Activated T-helper 1 cell treated with anti-CD3 and anti-CD28 coated beads, Interleukin-2, amount 50 U/mL, for 16 hours (primary cell): ENCODE measurements at places on chromosomes 13 and 19.

GRCh38 chr13:25945596-25945995 lies 106.2 kb downstream of the SHISA2 start:
- no peak for DNase-seq

DNA sequence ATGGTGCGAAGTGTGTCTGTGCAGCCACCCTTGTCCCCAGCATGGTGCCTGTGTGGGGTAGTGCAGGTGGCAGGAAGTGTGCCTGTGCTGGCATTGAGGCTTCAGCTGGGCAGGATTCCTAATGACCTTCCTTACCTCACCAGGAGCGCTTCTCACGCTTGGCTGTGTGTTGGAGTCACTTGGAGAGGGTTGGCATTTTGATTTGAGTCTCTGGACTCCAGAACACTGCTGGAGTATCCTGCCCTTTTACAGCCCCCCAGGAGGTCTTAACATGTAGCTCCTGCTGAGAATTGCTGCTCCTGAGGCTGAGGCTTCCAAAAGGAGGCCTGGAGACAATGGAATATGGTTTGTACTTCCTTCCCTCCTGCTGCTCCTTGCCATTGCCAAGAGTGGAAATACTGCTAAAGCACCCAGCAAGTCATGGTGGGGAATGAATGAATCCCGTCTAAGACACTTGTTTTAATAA lies 87.1 kb downstream of the ARHGEF7 start:
- DNase-seq = no peak

GRCh38 chr13:45120967-45121831 lies 889 bp downstream of the GTF2F2 start:
- no peak for DNase-seq

DNA sequence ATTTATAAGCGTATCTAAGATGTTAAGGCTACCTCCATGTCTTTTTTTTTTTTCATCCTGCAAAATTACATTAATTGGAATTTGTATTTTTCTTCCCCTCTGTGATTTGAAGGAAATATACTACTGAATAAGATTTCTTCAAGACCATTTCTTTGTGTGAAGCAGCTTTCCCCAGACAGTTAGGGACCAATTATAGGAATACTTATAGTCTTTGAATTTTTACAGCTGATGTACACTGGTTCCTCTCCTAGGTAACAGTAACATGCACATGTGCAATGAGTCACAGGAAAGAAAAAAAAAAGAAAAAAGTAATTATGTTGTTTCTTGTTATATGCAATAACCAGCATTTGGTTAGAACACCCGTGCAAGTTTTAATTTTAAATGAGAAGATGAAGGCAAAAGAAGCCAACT lies 82.0 kb downstream of the PCDH9 start:
- DNase-seq = no peak

- DNase-seq = no peak
Observed at GRCh38 chr19:32197896-32198882, 147.2 kb upstream of the ZNF507 start.

DNA sequence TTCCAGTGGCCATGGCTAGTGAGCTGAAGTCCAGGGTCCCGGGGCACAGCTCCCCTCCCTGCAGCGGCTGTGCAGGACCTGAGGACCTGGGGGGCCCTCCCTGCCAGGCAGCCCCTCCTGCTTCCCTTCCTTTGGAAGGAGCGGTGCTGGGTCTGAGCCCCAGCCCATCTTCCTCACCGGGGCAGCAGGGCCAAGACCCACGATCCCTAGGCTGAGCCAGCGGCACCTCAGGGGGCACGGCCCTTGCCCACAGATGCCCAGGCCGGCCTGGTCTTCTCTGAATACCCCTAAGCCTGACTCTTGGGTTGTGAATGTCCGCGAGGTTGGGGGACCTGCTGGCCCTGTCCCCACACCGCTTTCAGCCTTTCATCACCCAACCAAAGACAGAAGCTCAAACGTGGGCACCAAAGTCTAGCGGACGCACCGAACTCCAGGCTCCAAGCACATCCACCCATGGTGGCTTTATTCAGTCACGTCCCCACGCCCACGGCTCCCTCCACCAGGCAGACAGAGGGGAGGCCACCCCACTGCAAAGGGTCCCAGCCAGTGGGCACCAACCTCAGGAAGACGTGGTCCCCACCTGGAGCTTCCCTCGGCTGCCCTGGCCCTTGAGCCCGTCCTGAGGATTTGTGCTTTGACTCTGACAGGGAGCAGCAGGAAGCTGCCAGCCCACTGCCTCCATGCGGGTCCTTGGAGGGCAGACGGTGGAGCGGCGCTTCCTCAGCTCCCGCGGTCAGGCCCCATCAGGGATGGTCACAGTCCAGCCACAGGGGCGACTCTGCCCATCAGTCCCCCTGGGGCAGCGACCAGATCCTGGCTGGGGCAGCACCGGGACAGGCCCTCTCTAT lies 8.3 kb upstream of the MEX3D start:
- DNase-seq = no peak

DNA sequence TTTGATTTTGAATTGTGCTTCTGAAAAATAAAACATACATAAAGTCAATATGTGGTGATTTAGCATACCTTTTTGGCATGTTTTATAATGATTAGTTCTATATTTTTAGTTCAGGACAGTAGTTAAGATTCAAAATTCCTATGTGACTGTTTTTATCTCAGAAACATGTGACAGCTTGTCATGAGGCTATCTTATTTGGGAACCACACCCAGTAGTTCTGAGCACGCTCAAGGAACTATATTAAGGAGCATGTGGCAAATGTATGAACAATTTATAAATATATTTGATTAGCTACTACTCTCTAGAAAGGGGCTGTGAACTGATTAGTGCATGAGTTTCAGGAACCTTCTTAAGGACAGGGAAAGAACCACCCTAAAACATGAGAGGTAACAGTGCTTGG lies 38.8 kb downstream of the FGF9 start:
- DNase-seq = no peak

DNA sequence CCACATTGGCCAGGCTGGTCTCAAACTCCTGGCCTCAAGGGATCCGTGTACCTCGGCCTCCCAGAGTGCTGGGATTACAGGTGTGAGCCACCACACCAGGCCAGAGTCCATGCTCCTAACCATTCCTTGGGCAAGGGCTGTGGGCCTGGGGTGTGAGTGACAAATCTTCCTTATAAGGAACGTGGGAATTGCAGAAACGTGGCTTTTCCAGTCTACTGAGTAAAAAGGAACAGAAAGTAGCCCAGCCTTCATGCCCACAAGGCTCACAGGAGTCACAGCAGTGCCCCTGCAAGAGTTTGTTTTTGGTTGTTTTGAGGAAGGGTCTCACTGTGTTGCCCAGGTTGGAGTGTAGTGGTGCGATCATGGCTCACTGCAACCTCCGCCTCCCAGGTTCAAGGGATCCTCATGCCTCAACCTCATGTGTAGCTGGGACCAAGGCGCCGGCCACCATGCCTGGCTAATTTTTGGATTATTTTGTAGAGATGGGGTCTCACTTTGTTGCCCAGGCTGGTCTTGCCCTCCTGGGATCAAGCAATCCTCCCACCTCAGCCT lies 5.1 kb downstream of the MYPOP start:
- no peak for DNase-seq

GRCh38 chr19:39307046-39307821 lies 11.0 kb downstream of the IFNL1 start:
- DNase-seq = no peak

DNA sequence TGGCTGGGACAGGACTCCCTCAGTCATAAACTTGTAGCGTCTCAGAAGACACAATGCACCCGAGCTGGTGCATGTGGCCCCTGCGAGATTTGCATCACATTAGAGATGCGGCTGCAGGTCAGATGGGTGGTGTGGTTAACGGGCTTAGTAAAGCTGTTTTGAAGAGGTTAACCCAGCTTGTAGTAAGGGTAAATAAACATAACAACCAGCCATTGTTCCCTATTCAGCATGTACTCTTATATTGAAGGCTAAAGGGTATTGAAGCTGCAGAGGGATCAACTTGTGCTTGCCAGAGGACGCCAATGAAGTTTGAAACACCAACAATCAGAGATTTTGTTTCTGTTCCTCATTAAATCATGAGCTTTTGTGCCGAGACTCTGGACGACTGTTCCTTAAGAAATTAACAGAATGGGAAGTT lies 79.4 kb downstream of the ZIC5 start:
- DNase-seq = no peak

GRCh38 chr19:43318796-43319314 lies 34.6 kb upstream of the CD177 start:
- no peak for DNase-seq

- DNase-seq = no peak
Observed at GRCh38 chr13:50012396-50013169, 2.7 kb upstream of the KCNRG start.

DNA sequence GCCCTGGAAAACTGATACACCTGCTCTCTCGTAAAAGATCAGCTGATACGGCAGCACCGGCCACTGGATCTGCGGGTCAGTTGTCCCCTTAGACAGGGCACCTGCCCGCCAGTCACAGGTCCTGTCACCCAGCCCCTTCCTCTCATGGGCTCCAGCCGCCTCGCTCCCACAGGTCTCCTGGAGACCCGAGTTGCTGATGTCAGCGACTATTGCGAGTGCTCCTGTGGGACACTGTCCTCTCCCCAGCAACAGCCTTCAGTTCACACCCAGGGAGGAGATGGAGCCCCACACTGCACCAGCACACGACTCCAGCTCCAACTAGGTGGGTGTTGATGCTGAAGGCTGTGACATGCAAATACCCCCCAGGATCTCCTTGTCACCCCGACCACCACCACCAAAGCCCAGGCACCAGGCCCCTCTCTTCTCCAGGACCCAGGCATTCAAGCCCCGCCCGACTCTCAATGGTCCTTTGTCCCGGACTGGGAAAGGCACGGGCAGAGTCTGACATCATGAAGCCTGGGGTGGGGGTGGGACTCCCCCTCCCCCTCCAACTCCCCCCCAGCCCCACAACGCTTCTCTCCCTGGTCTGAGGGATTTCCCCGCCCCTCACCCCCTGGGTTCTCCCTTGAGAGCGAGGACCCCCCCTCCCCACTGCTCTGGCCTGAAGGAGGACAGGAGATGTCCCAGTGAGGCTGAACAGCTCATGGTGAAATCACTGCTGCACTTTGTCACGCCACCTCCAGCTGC lies 1.4 kb upstream of the MAG start:
- no peak for DNase-seq

DNA sequence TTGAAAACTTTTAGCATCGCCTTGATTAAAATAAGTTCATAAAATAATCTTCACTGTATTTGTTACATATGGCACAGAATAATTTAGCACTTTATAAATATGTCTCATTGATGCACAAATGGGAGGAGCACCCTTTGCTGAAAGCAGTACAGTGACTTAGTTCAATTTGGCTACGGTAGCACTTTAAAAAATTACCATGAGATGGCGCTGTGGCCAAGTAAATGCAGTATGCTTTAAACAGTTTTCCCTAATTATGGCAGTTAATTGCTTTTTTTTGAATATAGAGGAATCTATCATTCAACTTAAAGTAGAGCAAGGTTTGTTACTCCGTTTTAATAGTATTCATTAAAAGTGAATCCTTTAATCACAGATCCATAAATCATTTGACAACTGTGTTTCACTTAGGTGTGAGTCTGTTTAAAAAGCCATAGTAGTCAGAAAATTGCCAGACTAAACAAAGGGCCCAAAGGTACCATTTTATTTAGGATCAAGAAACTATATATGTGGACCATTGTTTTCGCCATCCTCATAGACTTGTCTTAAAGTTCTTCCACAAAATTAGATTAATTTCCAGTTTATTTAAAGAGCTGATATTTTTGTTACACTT lies 34.7 kb upstream of the ESD start:
- DNase-seq = no peak
